ENCODE measurements at places on chromosomes 5 and 9.

- H3K27me3 ChIP-seq = no peaks in the 10 kb centered on the region
- no peak overlapping the region for H3K4me3 ChIP-seq
- no peak for DNase-seq
- no peak overlapping the region for H3K27ac ChIP-seq
- H3K36me3 ChIP-seq = no peaks in the 10 kb centered on the region
- no peaks in the 10 kb centered on the region for H3K4me1 ChIP-seq
Measured at GRCh38 chr5:53059281-53059680, 50.3 kb downstream of the MOCS2 start.

DNA sequence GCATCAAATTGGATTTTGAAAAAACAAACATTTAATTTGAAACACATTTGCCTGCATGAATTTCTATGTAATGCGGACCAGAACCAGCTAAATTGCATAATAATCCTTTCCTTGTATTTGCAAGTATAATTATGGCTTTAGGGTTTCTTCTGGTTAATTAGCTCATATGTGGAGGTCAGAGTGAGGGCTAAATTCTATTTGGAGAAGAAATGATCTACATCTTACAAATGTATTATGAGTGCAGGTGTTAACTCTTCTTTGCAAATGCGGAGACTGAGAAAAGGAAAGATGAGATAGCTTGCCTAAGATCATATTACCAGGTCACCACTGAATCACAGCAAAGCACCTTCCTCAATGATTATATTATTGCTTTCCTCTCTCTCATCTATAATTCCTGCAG, 194.7 kb downstream of the CDH9 start:
- no peak overlapping the region for H3K4me3 ChIP-seq
- H3K27ac ChIP-seq = no peak overlapping the region
- H3K27me3 ChIP-seq = no peaks in the 10 kb centered on the region
- no peaks in the 10 kb centered on the region for H3K36me3 ChIP-seq
- no peak for DNase-seq
- no peaks in the 10 kb centered on the region for H3K4me1 ChIP-seq

- H3K27ac ChIP-seq = no peak overlapping the region
- no peak for DNase-seq
- peaks cover 3% of the 10 kb centered on the region for H3K27me3 ChIP-seq
- H3K36me3 ChIP-seq = no peaks in the 10 kb centered on the region
- no peak overlapping the region for H3K4me3 ChIP-seq
- no peaks in the 10 kb centered on the region for H3K4me1 ChIP-seq
Measured at GRCh38 chr9:84827216-84827765, 157.8 kb downstream of the NTRK2 start.

DNA sequence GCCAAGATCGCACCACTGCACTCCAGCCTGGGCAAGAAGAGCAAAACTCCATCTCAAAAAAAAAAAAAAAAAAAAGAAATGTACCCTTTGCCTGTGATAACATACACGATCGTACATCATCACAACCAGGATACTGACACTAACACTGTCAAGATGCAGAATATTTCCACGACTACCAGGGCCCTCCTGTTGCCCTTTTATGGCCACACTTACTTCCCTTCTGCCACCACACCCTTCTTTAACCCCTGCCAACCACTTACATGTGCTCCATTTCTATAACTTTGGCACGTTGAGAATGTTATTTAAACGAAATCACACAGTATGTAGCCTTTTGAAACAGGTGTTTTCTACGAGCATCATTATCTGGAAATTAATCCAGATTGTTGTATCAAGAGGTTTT, 69.0 kb upstream of the OTULINL start:
- H3K27me3 ChIP-seq = no peaks in the 10 kb centered on the region
- H3K4me1 ChIP-seq = no peaks in the 10 kb centered on the region

- H3K27me3 ChIP-seq = no peaks in the 10 kb centered on the region
- no peaks in the 10 kb centered on the region for H3K36me3 ChIP-seq
- H3K4me3 ChIP-seq = no peak overlapping the region
- DNase-seq = no peak
Measured at GRCh38 chr5:14830210-14831005, 41.2 kb downstream of the ANKH start.

DNA sequence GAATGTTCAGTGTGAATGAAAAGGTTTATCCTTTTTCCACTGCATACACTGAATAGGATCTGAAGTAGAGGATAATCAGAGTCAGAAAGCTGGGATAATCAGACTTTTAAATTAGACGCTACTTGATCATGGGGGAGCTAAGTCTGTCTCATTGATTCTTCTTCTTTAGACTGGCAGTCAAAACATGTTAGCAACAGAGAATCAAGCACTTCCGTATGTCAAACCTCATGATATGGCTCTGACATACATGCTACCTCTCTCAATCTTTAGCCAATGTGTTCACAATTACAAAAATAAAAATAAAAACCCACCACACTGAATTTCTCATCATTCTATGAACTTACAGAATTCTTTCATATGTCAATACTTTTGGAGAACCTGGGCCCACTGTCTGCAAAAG, 19.0 kb upstream of the OR13F1 start:
- no peaks in the 10 kb centered on the region for H3K36me3 ChIP-seq
- no peak for DNase-seq
- H3K4me3 ChIP-seq = no peak overlapping the region
- H3K4me1 ChIP-seq = no peaks in the 10 kb centered on the region

- peak; percentile 21 for DNase-seq
- H3K4me1 ChIP-seq = no peaks in the 10 kb centered on the region
Measured at GRCh38 chr5:149114403-149115312, 26.6 kb upstream of the ABLIM3 start.

GRCh38 chr5:114544561-114544960, 182.7 kb downstream of the KCNN2 start:
- no peak overlapping the region for H3K27ac ChIP-seq
- H3K4me1 ChIP-seq = no peaks in the 10 kb centered on the region
- no peaks in the 10 kb centered on the region for H3K27me3 ChIP-seq
- H3K4me3 ChIP-seq = no peak overlapping the region

DNA sequence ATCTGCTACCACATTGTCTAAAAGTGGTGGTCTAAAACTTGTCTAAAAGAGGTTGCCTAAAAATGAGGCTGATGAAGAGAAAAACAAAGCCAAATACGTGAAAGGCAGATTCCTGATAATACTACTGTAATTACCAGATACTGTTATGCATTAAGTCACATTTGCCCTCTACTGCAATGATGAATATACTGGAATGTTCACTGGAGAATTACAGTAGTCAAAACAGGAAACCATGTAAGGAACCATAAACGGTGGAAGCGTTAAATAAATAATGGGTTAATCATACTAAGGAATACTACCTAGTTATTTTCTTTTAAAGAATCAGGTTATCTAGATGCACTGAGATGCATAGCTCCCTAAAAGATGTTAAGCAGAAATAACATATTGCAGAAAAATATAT, 201.3 kb downstream of the MCTP1 start:
- no peak for DNase-seq
- no peaks in the 10 kb centered on the region for H3K36me3 ChIP-seq
- H3K4me3 ChIP-seq = no peak overlapping the region
- H3K27me3 ChIP-seq = no peaks in the 10 kb centered on the region
- no peak overlapping the region for H3K27ac ChIP-seq

GRCh38 chr5:151224372-151224771, 480 bp upstream of the CCDC69 start:
- peak overlapping the region; percentile 94 for H3K27ac ChIP-seq
- H3K4me1 ChIP-seq = peaks cover 57% of the 10 kb centered on the region
- peak overlapping the region; percentile 70 for H3K4me3 ChIP-seq

GRCh38 chr5:132372127-132372526, 2.6 kb downstream of the SLC22A5 start:
- peaks cover 15% of the 10 kb centered on the region for H3K4me1 ChIP-seq
- no peaks in the 10 kb centered on the region for H3K36me3 ChIP-seq
- no peak for DNase-seq
- H3K27me3 ChIP-seq = no peaks in the 10 kb centered on the region
- no peak overlapping the region for H3K4me3 ChIP-seq

DNA sequence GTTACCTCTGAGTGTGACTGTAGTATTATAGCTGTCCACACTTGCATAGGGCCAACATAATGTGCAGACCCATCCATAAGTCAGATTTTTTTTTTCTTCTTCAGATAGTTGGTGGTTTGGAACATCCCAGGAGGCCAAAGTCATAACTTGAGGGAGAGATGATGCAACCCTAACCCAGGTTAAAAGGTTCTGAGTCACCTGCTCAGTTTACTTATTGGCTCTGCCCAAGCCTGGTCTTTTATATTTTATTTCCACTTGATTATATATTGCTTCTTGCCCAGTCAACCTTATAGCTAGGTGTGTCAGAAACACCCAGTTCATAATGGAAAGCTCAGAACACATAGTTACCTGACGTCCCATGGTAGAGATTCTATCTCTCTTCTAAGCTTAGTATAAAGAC, 113.1 kb upstream of the PCSK1 start:
- H3K27me3 ChIP-seq = no peaks in the 10 kb centered on the region
- no peaks in the 10 kb centered on the region for H3K36me3 ChIP-seq
- no peak overlapping the region for H3K4me3 ChIP-seq
- no peak for DNase-seq
- no peak overlapping the region for H3K27ac ChIP-seq
- H3K4me1 ChIP-seq = no peaks in the 10 kb centered on the region

DNA sequence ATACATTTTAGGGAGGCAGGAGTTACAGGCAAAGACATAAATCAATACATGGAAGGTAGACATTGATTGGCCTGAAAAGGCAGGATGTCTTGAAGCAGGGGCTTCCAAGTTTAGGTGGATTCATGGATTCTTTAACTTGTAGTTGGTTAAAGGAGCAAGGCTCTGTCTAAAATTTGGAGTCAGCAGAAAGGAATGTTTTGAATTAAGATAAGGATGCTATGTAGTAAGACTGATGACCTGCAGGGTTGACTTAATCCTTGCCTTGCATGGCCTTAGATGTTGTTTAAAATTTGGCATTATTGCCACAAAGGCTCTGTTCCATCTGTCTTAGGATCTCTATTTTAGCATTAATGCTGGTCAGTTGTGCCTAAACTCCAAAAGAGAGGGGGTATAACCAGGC, 171.3 kb downstream of the C5orf15 start:
- no peak overlapping the region for H3K4me3 ChIP-seq
- H3K36me3 ChIP-seq = no peaks in the 10 kb centered on the region
- DNase-seq = no peak
- no peaks in the 10 kb centered on the region for H3K27me3 ChIP-seq

- H3K27me3 ChIP-seq = no peaks in the 10 kb centered on the region
- peaks cover 46% of the 10 kb centered on the region for H3K4me1 ChIP-seq
- no peak overlapping the region for H3K4me3 ChIP-seq
- no peak for DNase-seq
Measured at GRCh38 chr9:6763244-6763643, 5.5 kb downstream of the KDM4C start.

DNA sequence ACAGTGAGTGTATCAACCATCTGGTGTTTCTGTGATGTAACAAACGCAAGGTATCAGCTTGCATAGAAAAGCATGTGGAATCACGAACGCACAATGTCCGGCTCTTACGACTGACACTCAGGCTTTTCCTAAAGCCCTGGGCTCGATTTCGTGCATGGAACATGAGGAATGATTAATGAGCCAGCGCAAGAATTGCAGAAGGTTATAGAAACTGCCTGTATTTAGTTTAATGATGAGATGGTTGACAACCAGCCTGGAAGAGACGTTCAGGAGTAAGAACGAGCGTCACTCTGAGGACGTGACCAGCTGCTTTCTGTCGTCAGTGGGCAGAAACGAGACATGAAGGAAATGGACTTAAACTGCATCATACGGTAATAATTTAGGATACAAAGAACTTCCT, 497.6 kb downstream of the IRX1 start:
- no peak overlapping the region for H3K4me3 ChIP-seq
- no peak for DNase-seq
- no peaks in the 10 kb centered on the region for H3K36me3 ChIP-seq

- no peak for DNase-seq
- no peaks in the 10 kb centered on the region for H3K4me1 ChIP-seq
- no peaks in the 10 kb centered on the region for H3K27me3 ChIP-seq
- no peaks in the 10 kb centered on the region for H3K36me3 ChIP-seq
- no peak overlapping the region for H3K27ac ChIP-seq
- H3K4me3 ChIP-seq = no peak overlapping the region
Measured at GRCh38 chr5:120471971-120472370, 7.9 kb downstream of the PRR16 start.

DNA sequence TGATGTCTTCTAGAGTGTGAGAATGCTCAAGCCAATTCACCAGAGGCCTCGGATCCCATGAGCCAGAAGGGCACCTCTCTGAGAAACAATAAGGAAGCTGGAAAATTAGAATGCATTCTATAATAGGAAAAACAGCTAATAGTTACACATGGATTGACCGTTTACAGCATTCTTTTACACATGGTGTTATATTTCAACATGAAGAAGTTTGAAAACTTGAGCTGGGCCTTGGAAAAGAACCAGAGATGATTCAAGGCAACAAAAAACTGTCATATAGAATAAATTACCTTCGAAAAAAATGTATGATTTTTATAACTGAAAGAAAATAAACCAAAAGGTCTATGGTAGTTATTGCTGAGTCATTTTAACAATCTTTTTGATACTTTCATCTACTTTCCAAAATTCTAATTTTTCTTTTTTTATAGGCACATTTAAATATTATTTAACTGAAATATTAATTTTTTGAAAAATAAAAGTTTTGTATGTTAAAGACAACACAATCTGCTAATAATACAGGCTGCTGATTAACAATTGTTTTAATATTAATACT, 6.2 kb downstream of the SH3TC2 start:
- no peaks in the 10 kb centered on the region for H3K36me3 ChIP-seq
- DNase-seq = no peak
- no peak overlapping the region for H3K4me3 ChIP-seq
- no peaks in the 10 kb centered on the region for H3K4me1 ChIP-seq
- H3K27me3 ChIP-seq = no peaks in the 10 kb centered on the region

- no peaks in the 10 kb centered on the region for H3K36me3 ChIP-seq
- no peaks in the 10 kb centered on the region for H3K4me1 ChIP-seq
- no peak for DNase-seq
- H3K27me3 ChIP-seq = no peaks in the 10 kb centered on the region
- H3K27ac ChIP-seq = no peak overlapping the region
Measured at GRCh38 chr9:105103776-105104175, 140.7 kb upstream of the SLC44A1 start.

- no peaks in the 10 kb centered on the region for H3K27me3 ChIP-seq
- H3K36me3 ChIP-seq = no peaks in the 10 kb centered on the region
- H3K27ac ChIP-seq = no peak overlapping the region
- DNase-seq = peak; percentile 50
Measured at GRCh38 chr5:40021007-40021406, 596.2 kb upstream of the DAB2 start.

GRCh38 chr5:173568128-173568527, 48.3 kb downstream of the BOD1 start:
- H3K36me3 ChIP-seq = no peaks in the 10 kb centered on the region
- peaks cover 5% of the 10 kb centered on the region for H3K4me1 ChIP-seq
- no peak overlapping the region for H3K4me3 ChIP-seq
- no peaks in the 10 kb centered on the region for H3K27me3 ChIP-seq
- DNase-seq = no peak
- H3K27ac ChIP-seq = no peak overlapping the region
